Femur (tissue), 1 donor: ENCODE measurements at places on chromosomes 12 and 14.

- DNase-seq = peak; percentile 82
These were observed 54.3 kb downstream of the GALNT9 start for GRCh38 chr12:132275110-132275531.

GRCh38 chr12:4137441-4137840 lies 136.1 kb upstream of the CCND2 start:
- no peak for DNase-seq

DNA sequence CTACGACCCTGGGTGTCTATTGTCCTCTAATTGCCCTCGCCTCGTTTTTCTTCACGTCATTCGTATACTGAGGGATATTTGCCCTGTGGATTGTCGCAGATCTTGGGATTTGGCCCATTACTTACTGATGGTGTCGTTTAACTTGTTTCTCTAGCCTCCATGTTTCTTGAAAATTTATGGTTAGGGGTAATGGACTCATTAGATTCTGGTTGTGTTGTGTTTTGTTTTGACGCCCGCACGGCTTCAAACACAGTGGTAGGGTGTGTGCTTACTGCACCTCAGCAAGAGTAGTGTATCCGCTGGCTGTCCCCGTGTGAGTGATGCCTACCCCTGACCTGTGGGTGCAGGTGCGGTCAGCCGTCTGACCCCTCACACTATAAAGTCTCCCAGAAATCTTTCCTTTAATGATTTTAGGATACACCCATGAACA lies 874 bp upstream of the RNU6-8 start:
- DNase-seq = peak; percentile 19

- DNase-seq = no peak
These were observed 7.7 kb upstream of the HPD start for GRCh38 chr12:121866331-121866730.

- no peak for DNase-seq
These were observed 31.9 kb upstream of the CCDC91 start for GRCh38 chr12:28158353-28158752.

GRCh38 chr12:67430708-67431335 lies 161.7 kb downstream of the CAND1 start:
- DNase-seq = peak; percentile 72

- DNase-seq = peak; percentile 90
These were observed 40.0 kb upstream of the SRSF5 start for GRCh38 chr14:69726761-69727511.

- no peak for DNase-seq
These were observed 3.0 kb downstream of the NUAK1 start for GRCh38 chr12:106135781-106136180.
